AG04450 (cell line): ENCODE measurements at places on chromosomes 2 and 18.
A peak's percentile ranks its signal among the peaks of the same experiment; 100 is the strongest.

GRCh38 chr2:142819411-142819810, 58.1 kb upstream of the KYNU start:
- no peak for DNase-seq

DNA sequence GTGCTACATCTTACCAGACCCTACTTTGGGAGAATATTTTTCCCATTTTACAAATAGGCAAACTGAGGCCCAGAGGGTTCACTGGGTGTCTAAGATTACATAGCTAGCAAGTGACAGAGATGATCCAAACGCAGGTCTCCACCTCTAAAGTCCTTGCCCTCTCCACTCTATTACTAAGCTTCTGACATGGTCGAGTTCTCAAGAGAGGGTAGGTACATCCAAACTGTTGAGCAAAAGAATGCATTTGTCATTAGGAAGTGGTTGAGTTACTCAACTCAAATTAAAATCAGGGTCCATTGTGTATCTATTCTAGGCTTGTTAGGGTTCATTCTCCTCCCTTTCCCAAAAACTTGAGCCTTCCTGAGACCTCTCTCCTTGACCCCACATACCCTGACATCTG, 680.6 kb upstream of the FANCL start:
- no peak for DNase-seq

- no peak for DNase-seq
Measured at GRCh38 chr2:166090908-166091307, 36.9 kb downstream of the SCN1A start.

DNA sequence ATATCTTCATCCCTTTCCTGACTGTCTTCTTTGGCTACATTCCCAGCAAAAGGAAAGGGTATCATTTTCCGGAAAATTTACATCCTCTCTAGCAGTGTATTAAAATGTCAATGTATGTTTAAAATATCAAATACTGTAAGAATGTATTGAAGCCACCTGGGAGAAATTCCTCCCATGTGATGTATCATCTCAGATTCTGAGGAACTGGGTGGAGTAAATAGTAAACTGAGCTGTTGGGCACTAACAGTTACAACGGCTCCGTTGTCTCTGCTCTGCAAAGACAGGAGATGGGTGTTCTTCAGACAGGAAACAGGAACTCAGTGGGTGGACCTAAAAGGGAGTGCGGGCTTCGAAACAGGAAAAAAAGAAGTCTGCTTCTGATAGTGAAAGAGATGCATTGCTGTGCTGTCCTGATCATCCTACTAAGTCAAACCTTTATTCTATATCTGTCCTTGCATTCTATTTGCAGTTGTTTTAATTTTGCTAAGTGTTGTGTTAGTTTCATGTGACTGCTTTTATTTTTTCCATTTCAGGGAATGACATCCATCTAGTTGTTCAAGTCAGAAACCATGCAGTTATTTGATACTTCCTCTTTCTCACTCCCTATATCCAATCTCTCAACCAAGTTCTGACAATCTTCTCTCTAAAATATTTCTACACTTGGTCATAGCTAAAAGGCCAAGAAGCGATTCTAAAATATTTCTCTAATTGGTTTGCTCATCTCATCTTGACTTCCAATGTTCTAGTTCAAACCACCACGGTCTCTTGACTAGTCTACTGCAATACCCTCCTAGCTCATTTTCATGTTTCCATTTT, 19.4 kb downstream of the DOK1 start:
- peak; percentile 68 for DNase-seq
